ENCODE measurements at places on chromosomes 16 and 17.

- DNase-seq = peak; percentile 64
Observed at GRCh38 chr17:40104594-40105486, 4.5 kb upstream of the NR1D1 start.

DNA sequence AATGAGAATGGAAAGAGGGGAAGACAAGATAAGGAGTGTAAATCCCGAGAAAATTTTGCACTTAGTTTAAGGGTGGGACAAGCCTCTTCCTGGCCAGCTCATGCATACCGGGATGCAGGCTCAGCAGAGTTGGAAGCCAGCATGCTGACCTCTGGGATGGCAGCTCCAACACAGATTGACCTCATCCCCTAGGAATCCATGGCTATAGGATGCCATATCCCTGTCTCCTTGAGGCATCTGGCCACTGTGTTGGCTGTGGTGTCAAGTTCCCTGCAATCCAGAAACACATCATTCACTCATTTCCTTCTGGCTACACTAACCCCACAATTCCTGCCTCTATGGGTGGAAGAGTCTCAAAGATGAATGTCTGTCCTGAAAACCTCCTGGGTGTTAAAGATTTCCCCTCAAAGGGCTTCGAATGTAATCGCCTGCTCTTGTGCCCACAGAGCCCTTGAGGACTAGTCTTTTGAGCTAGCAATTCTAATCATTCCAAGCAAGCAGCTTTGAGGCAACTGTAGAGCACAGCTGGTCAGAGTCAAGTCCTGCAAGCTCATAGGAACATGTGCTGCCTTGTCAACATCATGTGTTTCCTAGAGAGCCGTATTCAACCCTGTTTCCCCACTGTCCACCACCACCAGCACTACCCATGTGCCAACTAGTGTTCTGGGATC, 141.4 kb downstream of the PMP22 start:
- no peak for DNase-seq

- DNase-seq = peak; percentile 38
Observed at GRCh38 chr16:47311738-47312505, 148.9 kb downstream of the ITFG1 start.

- no peak for DNase-seq
Observed at GRCh38 chr17:80592243-80592642, 47.6 kb downstream of the RPTOR start.

DNA sequence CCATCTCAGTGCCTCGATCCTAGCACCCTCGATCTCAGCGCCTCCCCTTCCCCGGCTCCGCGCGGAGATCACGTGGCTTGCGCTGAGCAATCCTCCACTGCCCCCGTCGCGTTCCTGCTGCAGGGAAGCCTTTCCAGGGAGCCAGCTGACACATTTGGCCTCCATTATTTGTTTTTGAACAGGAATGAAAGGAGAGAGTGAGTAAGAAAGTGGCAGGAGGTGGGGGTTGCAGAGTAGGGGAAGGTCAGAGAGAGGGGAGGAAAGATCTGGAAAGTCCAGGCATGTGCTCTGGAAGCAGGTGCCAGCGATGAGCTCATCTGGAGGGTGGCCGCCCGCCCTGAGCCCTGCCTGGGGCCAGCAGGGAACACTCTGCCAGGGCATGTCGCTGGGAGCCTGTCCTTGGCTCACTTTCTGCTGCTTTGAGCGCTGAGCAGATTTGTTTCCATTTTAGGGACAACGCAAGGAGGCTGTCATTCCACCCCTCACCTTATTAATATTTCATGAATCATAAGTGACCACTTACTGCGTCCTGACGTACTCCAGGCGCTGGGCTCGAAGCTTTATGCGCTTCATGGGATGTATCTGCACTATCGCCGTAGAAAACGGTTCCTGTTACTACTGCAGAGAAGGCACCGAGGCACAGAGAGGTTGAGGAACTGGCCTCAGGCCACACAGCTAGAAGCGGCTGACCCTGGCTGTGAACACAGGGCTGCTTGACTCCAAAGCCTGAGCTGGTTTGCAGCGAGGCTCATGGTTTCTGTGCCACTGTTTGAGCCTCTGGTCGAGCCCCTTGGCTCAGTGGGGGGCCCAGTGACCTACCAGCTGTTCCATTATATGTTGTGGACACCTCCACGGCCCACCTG, 283.1 kb downstream of the SEC14L1 start:
- DNase-seq = no peak

DNA sequence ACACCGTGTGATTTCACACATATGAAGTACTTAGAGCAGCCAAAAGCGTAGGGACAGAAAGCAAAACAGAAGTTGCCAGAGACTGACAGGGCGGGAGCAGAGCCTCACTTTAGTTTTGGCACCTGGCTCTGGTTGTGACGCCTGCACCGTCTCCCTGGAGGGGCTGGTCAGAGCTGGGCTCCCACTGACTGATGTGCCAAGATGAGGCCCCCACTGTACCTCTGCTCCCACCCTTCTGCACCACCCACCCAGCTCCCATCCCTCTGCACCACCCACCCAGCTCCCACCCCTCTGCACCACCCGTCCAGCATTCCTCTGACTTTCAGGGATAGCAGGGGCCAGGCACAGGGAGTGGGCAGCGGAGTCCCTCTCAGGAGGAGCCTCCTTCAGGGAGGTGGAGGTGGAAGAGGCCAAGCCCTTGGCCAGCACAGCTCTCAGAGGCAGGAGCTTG, 3.2 kb upstream of the PRSS21 start:
- no peak for DNase-seq
